Right forelimb (tissue), 1 donor: ENCODE measurements at places on chromosomes 7 and 10.

DNA sequence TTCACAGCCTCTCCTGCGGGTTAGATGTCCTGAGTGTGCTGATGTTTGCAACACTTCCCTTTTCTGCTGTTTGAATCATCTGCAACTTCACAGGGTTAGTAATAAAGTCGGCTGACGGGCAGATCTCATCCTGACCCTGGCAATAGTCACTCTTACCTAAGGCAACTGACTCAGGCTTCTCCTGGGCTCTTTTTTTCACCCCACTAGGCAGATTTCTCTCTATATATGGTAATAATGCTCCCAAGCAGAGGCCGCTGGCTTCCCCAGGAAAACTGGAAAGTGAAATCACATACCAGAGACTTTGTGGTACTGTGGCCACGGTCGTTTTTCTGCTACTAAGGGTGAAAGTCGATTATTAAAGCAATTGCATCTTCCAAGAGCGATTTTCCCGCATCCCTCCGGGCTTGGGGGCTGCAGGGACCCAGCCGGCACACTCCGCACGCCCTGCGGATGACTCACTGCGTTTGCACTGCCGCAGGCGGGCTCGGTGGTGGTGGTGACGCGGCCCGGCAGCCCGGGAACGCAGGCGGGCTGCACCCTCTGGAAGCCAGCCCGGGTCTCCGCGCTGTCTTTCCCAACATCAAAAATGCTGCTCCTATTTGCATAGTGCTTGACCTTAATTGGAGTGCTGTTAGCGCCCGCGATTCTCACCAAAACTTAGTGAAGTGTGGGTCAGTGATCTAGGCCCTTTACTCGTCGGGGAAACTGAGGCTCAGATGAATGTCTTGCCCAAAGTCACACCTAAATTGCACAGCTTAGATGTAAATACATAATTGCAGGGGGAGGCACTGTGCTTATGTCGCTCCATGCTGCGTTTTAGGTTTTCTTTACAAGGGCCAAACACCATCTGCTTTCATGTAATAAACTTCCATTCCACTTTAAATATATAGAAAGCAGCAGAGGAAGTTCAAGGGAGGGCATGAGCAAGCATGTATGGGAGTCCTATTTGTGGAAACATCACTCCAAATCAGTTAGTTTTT, 47.6 kb upstream of the ITGB1 start:
- peak; percentile 76 for DNase-seq

- no peak for DNase-seq
These were observed 293.2 kb upstream of the SEMA3D start for GRCh38 chr7:85479918-85480643.

GRCh38 chr7:93574646-93575554, at the start of gene CALCR:
Gene CALCR, minus strand, starts transcription at chr7:93574724. Its CDS starts 87,743 bp downstream, at chr7:93486981.
- peak; percentile 52 for DNase-seq

DNA sequence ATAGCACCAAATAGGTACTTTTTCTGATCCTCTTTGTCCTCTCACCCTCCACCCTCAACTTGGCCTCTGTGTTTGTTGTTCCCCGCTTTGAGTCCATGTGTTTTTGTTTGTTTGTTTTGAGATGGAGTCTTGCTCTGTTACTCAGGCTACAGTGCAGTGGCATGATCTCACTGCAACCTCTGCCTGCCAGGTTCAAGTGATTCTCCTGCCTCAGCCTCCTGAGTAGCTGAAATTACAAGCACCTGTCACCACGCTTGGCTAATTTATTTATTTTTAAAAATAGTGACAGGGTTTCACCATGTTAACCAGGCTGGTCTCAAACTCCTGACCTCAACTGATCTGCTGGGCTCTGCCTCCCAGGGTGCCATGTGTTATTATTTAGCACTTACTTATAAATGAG, 5.3 kb downstream of the ZNF273 start:
- DNase-seq, result no peak

GRCh38 chr7:2104107-2104710, 128.5 kb downstream of the MAD1L1 start:
- DNase-seq, result peak; percentile 84

DNA sequence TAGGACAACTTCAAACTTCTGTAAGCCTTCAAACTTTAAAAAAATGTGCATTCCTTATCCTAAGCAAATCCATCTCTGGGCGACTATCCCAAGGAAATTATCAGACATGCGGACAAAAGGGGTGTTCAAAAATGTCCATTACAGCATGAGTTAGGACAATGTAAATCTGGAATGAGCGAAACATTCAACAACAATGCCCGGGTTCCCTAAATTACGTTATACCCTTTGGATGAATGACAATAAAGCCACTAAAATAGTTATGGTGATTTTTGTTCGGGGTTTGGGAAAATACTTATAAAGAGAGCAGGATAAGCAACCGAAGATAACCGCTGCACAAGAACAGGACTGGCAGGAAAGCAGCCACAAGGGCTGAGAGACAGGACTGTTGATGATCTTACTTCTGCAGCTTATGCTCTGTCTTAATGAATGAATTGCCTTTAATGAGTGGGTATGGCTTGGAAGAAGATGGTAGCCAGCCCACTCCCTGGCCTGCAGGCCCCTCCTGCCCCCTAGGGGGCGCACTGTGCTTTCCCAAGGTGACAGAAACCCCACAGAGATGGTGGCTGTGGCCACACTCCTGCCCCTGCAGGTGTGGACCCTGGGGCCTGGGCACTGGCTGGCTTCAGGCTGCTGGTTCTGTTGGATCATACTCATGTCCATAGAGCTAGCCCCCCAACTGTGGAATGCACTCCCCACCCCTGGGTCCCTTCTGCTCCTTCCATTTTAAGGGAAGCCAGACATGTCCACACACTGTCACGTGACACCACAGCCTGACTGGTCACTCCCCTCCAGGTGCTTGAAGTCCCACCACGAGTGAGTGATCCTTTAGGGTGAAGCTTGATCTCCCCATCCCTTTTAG, 45.0 kb downstream of the ZCCHC24 start:
- no peak for DNase-seq

GRCh38 chr10:92291616-92291865, 574 bp downstream of the MARCHF5 start:
- no peak for DNase-seq

DNA sequence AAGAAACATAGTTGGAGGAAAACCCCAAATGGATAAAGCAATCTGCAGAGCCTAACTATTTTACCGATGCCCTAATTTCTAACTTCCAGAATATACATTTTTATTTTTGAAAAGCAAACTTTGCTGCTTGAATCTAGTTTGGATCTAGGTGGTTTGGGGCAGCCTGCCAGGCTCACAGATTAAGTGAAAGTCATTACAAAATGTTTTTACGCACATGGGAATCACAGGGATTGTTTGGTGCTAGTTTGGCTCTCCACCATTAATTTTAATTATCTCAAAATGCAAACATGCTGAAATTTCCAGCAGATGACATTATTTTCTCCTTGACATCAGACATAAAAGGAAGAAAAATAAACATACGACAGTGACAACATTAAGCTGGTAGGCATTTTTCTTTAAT, 166.7 kb upstream of the INHBA start:
- DNase-seq, result no peak

DNA sequence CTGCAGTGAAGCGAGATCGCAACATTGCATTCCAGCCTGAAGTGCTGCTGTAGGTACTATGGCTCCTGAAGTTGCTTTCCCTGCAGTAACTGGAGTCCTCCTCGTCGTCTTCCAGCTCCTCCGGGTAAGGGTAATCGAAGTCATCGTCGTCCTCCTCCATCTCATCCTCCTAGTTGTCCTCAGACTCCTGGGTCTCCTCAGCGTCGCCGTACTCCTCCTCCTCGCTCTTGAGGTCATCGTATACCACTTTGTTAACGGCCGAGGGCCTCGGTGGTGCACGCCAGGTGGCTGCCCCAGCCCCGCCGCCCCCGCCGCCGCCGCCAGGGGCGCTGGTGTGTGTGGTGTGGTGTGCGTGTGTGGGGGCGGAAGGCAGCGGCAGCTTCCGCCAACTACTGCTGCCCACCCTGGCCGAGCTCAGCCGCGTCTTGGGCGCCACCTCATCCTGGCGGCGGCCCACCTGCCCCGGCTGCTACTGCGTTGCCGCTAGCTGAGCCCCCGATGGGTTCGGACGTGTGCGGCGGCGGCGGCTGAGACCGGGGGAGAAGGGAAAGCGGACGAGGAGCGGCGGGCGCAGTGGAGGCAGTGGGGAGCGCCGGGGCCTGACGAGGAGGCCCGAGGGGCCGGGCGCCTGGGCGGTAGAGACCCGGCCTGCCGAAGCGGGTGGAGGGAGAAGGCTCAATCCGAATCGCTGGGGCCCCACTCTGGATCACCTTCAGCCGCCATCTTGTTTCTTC, 11.8 kb upstream of the ACBD5 start:
- peak; percentile 82 for DNase-seq

- no peak for DNase-seq
These were observed 85.5 kb downstream of the PRTFDC1 start for GRCh38 chr10:24866604-24867583.

DNA sequence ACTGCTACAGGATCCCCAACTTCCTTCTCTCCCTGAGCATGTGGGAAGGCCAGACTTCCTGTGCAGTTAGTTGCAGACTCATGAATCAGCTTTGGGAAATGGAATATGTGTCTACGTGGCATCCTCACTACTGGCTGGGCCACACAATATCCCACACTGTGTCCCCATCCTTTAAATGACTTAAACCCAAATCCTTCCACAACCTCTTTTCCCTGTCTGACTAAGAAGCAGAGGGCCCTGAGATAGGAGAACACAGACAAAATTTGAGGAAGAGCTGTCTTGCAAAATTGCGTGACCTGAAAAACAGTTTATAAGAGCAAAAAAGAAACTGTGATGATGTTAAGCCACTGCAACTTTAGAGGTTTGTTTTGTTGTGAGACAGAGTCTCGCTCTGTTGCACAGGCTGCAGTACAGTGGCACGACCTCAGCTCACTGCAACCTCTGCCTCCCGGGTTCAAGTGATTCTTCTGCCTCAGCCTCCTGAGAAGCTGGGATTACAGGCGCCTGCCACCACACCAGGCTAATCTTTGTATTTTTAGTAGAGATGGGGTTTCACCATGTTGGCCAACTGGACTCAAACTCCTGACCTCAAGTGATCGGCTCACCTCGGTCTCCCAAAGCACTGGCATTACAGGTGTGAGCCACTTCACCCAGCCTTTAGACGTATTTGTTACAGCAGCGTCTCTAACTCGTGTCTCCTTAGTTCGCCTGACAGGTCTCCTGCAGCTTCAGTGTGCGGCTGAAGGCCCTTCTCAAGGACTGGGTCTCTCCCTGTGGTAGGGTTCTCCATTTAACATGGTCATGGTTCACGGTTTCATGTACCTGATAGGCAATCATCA, 46.9 kb upstream of the SFMBT2 start:
- DNase-seq, result no peak

DNA sequence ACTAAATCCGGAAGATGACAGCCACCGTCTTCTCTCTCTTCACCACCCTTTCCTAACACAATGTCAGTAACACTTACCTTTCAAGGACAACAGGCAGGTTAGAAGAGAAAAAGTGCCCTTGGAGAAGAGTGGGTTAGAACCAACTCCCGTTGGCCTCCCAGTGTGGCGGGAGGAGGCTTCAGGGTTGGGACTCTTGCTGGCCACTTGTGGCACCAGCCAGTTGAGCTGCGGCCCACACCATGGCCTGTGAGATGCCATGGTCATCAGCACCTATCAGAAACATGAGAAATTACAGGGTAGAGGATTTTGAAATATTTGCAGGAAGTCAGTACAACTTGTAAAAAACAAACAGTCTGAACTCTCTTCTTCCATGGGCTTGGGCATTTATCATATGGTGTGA, 93.8 kb downstream of the MKI67 start:
- DNase-seq, result no peak

- DNase-seq, result no peak
These were observed 5.9 kb upstream of the IFIT1B start for GRCh38 chr10:89371987-89372386.

GRCh38 chr10:26829810-26830515, 30.8 kb downstream of the ABI1 start:
- no peak for DNase-seq

- no peak for DNase-seq
These were observed 7.5 kb downstream of the SAR1A start for GRCh38 chr10:70162892-70163201.

- DNase-seq, result no peak
These were observed 25.3 kb upstream of the GJD4 start for GRCh38 chr10:35579726-35580422.

DNA sequence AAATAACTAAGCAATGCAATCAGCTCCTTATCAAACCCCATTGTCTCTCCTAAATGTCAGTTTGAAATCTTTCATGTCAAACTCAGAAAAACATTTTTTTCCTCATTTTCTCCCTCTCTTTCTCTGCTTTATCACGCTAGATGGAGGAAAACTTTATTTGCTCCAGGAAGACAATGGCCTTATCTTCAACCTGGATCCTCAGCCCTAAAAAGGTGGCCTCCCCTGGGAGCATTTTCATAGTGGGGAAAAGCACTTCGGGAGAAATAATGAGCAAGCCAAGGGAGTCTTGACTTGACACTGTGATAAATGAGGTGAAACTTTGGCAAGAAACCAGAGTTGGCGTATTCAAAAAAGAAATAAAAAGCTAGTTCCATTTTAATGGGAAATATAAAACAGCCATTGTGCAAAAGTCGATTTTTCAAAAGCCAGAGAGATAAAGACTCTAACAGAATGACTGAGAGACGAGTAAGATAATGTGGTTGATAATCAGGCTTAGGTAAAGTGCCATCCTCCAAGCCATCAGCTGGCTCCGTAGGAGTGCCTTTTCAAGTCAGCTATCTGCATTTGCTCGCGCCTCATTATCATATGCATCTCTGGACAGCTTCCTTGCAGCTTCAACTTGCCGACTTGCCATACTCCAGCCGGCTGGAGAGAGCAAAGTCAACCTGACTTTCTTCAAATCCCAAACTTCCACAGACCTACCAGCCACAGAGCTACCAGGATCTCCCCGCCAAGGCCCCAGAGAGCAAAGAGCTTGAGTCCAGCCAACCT, 19.9 kb downstream of the HABP2 start:
- DNase-seq, result no peak

GRCh38 chr7:82539969-82540368, 96.4 kb upstream of the CACNA2D1 start:
- no peak for DNase-seq

- no peak for DNase-seq
These were observed 10.0 kb upstream of the MEST start for GRCh38 chr7:130481898-130482297.

DNA sequence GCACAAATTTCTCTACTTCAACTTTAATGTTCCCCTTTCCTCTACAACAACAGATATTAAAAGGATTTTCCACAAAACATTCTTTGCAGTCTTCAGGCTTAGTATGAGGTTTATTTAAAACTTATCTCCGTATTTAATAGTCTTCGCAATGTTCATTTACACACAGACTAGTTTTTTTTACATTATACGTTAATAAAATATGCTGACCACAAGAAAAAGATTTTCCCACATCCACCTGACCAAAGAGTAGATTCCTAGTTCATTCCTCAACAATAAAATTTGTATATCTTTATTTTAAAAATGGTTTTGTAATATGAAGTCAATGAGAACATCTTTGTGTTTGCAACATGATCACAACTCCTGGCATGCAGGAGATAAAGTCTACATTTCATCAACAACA, 42.4 kb downstream of the POT1 start:
- DNase-seq, result no peak

GRCh38 chr7:43649755-43650274, 66.9 kb downstream of the STK17A start:
- DNase-seq, result no peak
